Aorta (tissue), 5 donors: ENCODE measurements at places on chromosomes 12 and 14. TPM values are rescaled to one million over a fixed set of nuclear protein-coding genes. Genes with fewer than 3 reads are reported as not detected.

ZDHHC22 gene
- not detected for polyA plus RNA-seq

KNTC1 gene
- 6.8 TPM for polyA plus RNA-seq

GPD1 gene
- 24.8 TPM for polyA plus RNA-seq

NR1H4 gene
- polyA plus RNA-seq: not detected

GYS2 gene
- not detected for polyA plus RNA-seq

PPM1H gene
- polyA plus RNA-seq: 1.3 TPM

GLS2 gene
- 1.0 TPM for polyA plus RNA-seq

RND1 gene
- polyA plus RNA-seq: 0.88 TPM

BAZ2A gene
- polyA plus RNA-seq: 15.2 TPM

SLC35F4 gene
- polyA plus RNA-seq: not detected

GLI1 gene
- 2.1 TPM for polyA plus RNA-seq

APOF gene
- polyA plus RNA-seq: not detected
